ENCODE measurements at places on chromosomes 5 and 9.

GRCh38 chr9:109549386-109549785 is 51.3 kb upstream of the PTPN3 start:
- DNase-seq: no peak

GRCh38 chr9:79357194-79357593 is 214.6 kb upstream of the TLE4 start:
- DNase-seq: no peak

DNA sequence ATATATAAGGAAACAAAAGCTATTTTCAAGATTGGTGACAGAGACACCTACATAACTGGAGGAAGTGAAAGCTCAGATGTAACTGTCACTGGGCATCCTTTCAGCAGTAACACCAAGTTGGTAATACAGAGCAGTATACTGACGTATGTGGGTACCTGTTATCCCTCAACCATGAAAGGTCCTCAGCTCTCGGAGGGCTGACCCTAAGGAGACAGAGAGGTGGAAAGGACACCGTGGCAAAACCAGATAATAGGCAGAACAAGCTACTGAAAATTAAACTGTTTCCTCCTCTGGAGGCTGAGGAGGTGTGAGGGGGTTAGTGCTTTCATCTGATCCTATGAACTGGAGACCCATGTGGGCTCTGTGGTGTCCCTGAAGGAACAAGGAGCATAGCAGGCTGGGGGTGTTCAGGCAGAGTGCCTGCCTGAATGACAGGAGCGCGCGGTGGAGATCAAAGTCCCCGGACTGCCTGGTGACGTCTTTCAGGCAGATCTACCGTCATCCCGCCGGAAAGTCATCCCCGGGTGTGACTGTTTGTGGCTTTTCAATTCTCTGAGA is 130.2 kb upstream of the FSTL4 start:
- DNase-seq: no peak

- DNase-seq: no peak
These were observed at the start of gene MVB12B for GRCh38 chr9:126326228-126327005. TSS of gene MVB12B (plus strand) at chr9:126326829. CDS start at chr9:126326930, 101 bp downstream.

- no peak for DNase-seq
These were observed 19.3 kb downstream of the RASEF start for GRCh38 chr9:83043597-83043996.

DNA sequence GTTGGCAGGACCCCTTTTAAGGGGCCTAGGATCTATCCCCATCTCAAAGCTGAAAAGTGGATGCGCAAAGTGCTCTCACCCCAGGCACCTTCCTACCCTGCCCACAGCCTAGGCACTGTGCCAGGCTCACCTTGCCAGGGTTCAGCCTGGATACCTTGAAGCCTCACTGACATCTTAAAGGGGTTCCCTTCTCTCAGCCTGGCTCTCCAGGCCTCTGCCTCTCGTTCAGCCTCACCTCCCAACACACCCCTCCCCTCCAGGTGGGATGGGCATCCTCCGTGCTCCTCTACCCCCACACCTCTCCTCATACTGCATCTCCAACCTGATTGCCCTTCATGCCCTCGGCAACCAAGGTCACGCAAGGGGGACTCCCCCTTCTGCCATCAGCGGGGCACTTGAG is 25.5 kb downstream of the TNIP1 start:
- no peak for DNase-seq

DNA sequence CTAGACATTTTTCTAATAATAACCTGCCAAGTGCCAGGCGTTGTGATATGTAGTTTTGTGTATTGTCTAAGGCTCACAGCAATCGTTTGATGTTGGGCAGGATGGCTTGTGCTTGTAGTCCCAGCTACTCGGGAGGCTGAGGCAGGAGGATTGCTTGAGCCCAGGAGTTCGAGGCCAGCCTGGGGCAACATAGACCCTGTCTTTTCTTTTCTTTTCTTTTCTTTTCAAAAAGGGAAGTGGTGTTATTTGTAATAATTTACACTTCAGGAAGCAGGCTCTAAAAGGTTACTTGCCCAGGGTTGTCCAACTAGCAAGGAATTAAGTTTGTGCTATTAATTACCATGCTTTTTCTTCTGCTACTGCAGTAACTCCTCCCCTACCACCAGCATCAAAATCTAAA is 3.2 kb downstream of the ZNF131 start:
- no peak for DNase-seq

GRCh38 chr9:1829719-1830118 is 185.4 kb upstream of the SMARCA2 start:
- DNase-seq: no peak

GRCh38 chr5:10153394-10153793 is 96.3 kb downstream of the ATPSCKMT start:
- DNase-seq: no peak

GRCh38 chr5:14184725-14185124 is 41.6 kb downstream of the TRIO start:
- DNase-seq: no peak

DNA sequence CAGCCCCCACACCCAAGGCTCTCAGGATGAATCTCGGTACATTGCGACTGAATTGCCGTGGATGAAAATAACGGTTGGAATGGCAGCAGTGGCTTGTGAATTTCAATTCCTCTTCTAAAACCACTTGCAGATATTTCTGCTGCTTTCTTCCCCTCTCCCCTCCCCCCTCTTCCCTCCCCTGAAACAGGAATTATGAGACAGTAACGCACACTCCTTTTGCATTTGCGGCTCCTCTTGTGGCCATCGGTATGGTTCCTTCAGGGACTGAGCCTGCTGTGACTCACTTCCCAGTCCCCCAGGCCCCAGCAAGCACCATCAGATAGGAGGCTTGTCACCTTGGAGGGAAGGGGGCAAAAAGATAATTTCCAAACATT is 9.7 kb downstream of the DCANP1 start:
- DNase-seq: no peak
